ENCODE measurements at places on chromosomes 16 and 17. TPM values are rescaled to one million over a fixed set of nuclear protein-coding genes. Genes with fewer than 3 reads are reported as not detected.

- no peak overlapping the region for H3K4me3 ChIP-seq
- DNase-seq, result no peak
- no peaks in the 10 kb centered on the region for H3K27me3 ChIP-seq
- peaks cover 6% of the 10 kb centered on the region for H3K4me1 ChIP-seq
- no peaks in the 10 kb centered on the region for H3K36me3 ChIP-seq
- no peak overlapping the region for H3K27ac ChIP-seq
Observed at GRCh38 chr16:13997526-13997925, 73.6 kb upstream of the MRTFB start.

The TMEM170A gene
- total RNA-seq, result 15.2 TPM

GRCh38 chr17:14299280-14300141, 1.4 kb upstream of the HS3ST3B1 start:
- H3K4me1 ChIP-seq, result peaks cover 37% of the 10 kb centered on the region
- H3K36me3 ChIP-seq, result peaks cover 7% of the 10 kb centered on the region
- H3K27me3 ChIP-seq, result no peaks in the 10 kb centered on the region
- peak overlapping the region; percentile 96 for H3K27ac ChIP-seq
- H3K4me3 ChIP-seq, result peak overlapping the region; percentile 98

The ZSWIM7 gene
- total RNA-seq, result 20.3 TPM

The FUS gene
- 334 TPM for total RNA-seq

The NRN1L gene
- total RNA-seq, result 1.5 TPM

DNA sequence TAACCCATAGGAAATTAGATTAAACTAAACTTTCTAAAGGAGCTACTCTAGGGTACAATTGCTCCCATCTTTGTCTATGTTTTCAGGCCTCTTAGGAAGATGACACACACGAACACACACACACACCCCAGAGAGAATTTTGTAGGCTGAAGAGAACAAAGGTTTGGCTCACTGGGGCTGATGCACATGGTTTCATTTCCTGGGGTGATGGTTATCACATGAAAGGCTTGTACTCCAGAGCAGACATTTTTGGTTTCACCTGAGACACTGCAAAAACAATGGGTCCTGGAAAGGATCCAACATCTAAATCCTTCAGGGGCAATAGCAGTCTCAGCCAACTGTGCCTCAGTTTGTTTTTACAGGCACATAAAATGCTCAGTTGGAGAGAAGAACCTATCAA, 62.8 kb downstream of the GRB7 start:
- no peak overlapping the region for H3K4me3 ChIP-seq
- H3K4me1 ChIP-seq, result no peaks in the 10 kb centered on the region
- DNase-seq, result no peak
- H3K27ac ChIP-seq, result no peak overlapping the region

DNA sequence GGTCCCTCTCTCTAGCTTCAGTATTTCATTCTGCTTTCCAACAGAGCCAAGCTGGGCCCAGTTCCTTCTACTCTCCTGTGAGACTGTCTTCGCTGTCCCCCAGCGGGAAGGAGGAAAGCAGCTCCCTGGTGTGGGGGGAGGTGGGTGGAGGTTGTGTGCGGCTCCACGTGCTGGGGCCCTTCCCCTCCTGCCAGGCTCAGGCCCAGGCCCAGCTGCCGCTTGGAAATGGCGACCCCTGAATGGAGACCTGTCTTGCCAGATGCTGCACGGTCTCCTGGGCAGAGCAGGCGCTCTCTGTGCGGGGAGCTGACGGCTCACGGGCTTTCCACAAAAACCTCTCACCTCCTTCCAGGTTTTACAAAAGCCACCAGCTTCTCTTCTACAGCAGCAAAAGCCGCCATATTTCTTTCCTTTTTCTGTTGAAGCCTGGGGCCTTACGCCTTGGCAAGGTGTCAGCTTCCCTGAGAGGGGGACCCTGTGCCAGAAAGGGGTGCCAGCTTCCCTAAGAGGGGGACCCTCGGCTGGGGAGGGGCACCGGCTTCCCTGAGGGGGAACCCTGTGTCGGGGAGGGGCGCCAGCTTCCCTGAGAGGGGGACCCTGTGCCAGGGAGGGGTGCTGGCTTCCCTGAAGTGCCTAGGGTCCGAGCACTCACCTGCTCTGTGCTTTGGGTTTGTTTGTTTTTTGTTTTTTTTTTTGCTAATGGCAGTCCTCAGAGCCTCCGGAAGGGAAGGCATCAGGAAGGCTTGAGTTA, 47.5 kb downstream of the ZNF778 start:
- no peaks in the 10 kb centered on the region for H3K27me3 ChIP-seq
- H3K36me3 ChIP-seq, result peaks cover 16% of the 10 kb centered on the region
- peaks cover 11% of the 10 kb centered on the region for H3K4me1 ChIP-seq
- no peak for DNase-seq
- H3K27ac ChIP-seq, result no peak overlapping the region

DNA sequence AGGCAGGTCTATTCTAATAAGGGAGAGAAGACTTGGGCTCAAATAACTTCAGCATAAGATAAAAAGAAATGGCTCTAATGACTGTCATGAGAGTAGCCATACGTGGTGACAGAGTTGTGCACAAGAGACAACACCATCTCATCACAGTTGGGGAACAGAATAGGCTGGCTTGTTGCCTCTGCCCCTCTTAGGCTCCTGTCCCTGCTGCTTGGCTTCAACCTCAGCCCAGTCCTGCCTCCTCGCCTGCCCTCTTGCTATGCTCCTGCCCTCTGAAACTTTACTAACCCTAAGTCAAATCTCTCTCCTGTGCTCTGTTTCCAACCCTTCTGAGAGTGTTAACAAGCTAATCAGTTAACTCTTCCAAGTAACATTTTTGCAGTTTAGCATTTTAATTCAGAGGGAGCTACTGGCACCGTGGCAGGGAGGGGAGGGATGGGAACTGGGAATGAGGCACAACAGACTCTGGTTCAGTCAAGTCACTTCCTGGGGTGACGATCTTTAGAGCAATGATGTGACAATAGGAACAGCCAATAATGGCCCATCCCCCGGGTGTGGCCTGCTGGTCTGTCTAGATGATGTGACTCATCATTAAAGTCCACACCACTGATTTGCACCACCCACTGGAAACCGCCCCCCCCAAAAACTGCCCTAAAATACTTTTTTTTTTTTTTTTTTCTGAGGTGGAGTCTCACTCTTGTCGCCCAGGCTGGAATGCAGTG, 35.5 kb downstream of the DNAH17 start:
- DNase-seq, result no peak
- peak overlapping the region; percentile 63 for H3K27ac ChIP-seq
- H3K36me3 ChIP-seq, result no peaks in the 10 kb centered on the region
- H3K4me1 ChIP-seq, result peaks cover 11% of the 10 kb centered on the region
- H3K4me3 ChIP-seq, result no peak overlapping the region

DNA sequence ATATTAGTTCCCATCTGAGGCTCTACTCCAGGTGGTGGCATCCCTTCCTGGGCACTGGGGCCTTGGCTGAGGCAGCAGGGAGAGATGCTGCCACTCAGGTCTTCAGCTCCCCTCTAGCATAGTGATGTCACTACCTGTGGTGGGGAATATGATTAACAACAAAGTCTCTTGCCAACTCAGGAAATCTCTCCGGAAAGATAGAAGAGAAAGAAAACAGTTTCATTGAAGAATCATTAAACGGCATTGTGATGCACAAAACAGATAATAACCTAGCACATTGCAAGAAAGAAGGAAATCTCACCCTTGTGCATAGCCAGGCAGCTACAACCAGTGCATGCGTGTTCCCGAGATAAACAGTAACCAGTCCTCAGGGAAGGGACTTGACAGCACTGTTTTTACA, 12.2 kb upstream of the ZNF267 start:
- H3K36me3 ChIP-seq, result no peaks in the 10 kb centered on the region
- H3K27ac ChIP-seq, result no peak overlapping the region
- no peak for DNase-seq
- no peak overlapping the region for H3K4me3 ChIP-seq
- H3K4me1 ChIP-seq, result no peaks in the 10 kb centered on the region

DNA sequence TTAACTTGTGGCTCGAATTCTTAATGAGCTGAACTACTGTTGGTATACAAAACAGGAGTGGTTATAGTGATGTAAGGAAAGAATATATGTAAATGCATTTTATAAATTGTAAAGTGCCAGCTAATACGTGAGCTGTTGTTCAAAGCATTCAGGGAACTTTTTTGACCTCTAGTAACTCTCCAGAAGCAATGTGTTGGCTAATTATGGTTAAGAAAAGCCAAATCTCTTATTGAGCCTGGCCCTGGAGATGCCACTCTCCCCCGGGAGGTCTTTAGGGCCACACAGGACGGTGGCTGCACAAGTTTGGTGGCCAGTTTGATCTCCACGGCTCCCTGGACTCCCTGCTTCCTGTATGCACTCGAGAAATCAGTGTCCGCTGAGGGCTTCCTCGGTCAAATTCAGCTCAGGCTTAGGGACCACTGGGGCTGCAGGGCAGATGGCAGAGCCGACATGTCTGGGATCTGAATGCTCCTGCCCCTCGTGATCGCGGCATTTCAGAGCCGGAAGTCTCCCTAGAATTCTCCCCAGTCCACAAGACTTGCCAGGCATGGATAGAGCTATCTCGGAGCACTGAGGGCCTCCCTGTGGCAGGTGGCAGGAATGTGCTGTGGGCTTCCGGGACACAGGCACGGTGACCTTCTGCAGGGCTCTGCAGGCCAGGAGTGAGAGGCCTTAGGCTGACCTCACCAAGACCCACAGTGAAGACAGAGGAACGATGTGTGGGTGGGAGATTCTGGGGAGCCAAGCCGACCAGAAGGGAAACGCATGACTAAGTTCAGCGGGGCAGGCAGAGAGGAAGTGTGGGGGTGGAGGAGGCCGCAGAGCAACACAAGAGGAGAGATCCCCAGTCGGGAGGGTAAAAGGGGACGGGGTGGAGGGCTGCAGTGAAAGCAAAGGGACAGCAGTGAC, 18.6 kb upstream of the PITPNM3 start:
- no peak for DNase-seq
- no peak overlapping the region for H3K27ac ChIP-seq
- H3K27me3 ChIP-seq, result no peaks in the 10 kb centered on the region
- H3K4me1 ChIP-seq, result peaks cover 13% of the 10 kb centered on the region

The IGFALS gene
- 0.43 TPM for total RNA-seq

Measured in osteocyte (in vitro differentiated cells).